ENCODE measurements at places on chromosomes 6 and 20.

GRCh38 chr20:32463642-32464400 is 105.7 kb downstream of the ASXL1 start:
- DNase-seq, result no peak

GRCh38 chr20:63224412-63225081 is 8.6 kb upstream of the YTHDF1 start:
- no peak for DNase-seq

DNA sequence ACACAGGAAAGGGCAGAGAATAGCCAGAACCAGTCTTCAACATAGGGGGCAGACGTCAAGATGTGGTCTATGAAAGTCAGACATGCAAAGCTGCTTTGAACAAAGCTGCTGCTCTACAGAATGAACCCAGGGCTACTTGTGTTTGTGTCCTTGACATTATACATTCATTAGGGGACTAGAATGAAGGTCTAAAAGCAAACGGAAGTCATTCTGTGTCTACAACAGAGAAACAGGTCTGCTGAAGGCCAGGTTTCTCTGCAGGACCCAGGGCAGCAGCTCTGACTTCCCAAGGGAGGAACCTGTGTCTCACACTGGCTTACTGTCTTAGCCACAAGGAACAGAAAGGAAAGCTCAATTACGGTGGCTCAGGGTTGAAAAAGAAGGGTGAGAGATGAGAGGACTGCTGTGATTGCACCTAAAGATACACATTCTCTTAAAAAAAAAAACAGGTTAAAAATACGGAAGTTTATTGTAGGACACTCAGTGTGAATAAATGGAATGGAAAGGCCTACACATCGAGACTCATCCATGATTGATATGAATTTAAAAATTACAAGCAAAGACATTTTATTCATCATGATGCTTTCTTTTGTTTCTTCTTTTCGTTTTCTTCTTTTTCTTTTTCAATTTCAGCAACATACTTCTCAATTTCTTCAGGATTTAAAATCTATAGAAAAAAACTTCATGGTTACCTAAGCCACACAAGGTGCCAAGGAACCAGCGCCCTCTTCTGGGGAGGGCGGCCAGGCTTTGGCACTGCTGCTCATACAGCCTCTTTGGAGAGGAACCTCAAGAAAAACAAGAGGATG is 6.7 kb downstream of the PSMA7 start:
- no peak for DNase-seq

DNA sequence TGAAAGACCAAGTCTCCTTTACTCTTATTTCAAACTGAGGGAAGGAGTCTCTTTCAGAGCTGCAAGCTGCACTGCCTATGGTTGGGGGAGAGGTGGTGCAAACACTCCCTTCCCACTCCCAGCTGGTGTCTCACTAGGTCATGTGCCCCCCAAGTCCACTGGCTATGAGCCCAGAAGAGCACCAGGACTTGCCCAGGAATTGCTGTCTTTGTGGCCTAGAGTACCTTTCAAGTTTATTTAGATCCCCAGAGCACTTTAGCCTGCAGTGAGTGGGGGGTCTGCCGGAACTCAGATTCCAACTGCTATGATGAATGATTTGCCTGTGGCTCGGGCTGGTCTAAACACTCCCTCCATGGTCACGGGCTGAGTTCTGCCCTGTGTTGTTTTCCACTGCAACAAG is 192.6 kb upstream of the CITED2 start:
- DNase-seq, result no peak

GRCh38 chr20:61082720-61083119 is 169.3 kb upstream of the CDH4 start:
- no peak for DNase-seq

DNA sequence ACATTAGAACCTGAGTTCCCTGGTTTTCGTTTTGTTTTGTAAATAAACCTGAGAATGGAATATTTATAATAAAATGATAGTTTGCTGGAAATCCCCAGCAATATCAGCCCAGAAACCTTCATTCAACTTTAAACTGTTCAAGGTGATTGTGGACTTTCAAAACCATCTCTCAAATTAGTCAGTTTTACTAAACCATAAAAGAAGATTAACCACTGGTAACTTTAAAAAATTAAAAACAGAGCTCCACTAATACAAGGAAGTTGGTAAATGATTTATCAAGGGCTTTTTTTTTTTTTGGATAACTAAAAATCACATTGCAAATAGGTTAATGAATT is 10.0 kb downstream of the MBOAT1 start:
- no peak for DNase-seq

DNA sequence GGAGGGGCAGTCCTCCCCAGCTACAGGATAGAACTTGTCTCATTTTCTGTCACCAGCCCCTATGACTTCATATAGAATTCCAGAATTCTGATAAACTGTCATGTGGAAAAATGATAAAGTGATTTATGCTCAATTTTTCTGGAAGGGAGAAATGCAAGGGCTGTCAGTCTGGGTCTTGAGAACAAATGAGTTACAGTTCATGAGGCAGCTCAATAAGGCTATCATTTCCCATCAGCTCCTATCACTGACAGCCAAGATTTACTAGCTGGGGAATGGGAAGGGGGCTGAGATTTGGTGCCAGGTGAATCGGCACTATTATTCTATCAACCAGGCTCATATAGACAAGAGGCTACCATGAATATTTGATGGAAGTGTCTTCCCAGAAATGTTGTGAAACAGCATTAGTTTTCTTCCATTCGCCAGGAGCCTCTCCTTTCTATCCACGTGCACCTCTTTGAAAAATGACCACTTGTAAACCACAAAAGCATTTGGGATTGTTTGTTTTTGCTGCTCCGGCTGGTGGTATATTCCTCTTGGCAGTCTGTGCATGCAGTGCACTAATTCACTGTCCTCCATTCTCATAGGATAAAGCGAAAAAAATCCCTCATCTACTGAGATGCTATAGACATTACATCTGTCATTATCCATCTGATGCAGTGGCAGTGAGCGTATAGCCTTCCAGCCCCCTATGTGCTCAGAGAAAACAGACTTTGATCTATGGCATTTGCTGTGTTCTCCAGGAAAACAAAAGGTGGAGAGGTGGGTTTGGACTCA is 528.7 kb upstream of the RNF217 start:
- DNase-seq, result no peak

DNA sequence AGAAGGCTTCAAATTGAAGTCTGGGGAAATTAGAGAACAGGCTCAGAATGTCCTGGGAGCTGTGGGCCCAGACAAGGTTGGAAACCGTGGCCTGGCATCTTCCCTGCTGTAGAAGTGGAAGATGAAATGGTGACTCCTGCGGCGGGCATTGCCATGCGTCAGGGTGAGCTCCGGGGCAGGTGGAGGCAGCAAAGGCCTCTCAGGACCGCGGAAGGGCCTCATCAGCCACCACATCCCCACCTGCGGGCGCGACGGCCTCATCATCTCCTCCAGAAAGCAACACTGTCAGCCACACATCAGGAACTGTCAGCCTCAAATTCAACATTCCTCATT is 161.7 kb downstream of the SYNDIG1 start:
- DNase-seq, result no peak

DNA sequence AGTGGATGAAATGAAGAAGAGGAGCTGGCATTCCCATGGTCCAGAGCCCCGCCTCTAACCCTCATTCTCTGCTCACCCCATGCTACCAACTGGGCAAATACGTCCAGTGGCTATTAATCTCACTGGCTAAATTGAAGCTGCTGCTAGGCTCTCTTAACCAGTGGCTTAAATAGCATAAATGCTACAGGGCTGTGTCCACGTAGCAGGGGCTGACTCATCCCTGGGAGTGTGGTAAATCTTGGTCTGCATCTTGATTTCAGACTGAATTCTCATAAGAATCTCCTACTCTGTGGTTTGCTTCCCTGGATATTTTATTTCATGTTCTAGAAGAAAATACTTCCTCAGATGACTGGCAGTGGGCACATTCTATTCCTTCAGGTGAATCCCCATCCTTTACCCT is 193.1 kb upstream of the ARG1 start:
- no peak for DNase-seq

DNA sequence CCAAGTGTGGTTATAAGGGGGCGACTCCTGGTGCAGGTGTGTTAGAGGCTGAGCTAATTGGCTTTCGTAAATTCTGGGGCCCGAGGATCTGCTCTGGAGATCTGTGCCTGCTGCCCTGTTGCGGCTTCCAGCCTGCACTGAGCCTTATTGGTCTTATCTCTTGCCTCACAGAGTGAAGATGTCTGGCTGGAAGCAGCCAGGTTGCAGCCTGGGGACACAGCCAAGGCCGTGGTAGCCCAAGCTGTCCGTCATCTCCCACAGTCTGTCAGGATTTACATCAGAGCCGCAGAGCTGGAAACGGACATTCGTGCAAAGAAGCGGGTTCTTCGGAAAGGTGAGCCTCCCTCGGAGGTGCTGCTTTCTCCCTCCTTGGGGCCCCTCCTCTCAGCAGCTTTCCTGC is 20.0 kb downstream of the PRPF6 start:
- DNase-seq, result no peak

GRCh38 chr20:55774628-55775027 is 230.7 kb downstream of the CBLN4 start:
- no peak for DNase-seq

DNA sequence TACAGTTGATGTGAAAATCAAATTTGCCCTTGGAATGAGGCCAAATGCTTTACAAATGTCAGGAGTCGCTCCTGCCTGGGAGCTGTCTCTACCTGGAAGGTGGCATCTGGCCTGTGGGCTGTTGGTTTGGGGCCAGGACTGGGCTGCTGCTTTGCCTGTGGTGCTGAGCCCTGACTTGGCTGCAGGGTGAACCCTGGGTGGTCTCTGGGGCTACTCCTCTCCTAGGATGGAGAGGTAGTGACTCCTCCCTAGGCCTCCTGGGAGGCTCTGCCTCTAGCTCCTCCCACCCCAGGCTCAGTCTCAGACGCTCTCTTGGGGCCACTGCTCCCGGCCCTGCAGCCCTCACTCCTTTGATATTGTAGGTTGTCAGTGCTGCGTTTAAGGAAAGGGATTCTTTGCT is 47.5 kb downstream of the EFCAB8 start:
- DNase-seq, result no peak

GRCh38 chr6:81937296-81937937 is 184.9 kb upstream of the TENT5A start:
- DNase-seq, result no peak

DNA sequence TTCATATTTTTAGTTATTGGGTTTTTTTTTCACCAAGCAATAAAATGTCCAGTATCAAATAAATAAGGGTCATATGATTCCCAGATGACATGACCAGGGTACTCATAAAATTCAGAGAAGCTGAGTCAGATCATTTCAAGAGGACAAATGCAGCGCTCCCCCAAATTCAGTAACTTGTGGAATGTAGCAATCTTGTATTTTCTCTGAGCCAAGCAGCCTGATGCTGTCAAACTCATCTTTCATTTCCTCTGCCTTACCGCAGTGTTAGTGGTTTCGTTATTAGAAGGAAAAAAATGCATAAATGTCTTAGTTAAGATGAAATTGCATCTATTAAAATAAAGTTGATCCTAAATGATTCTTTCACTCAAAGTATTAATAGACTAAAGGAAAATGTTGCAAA is 57.8 kb upstream of the EDN1 start:
- no peak for DNase-seq

- no peak for DNase-seq
These were observed 10.2 kb downstream of the UNC5CL start for GRCh38 chr6:41028561-41029412.

GRCh38 chr6:85460921-85461797 is 11.3 kb downstream of the NT5E start:
- DNase-seq, result no peak

DNA sequence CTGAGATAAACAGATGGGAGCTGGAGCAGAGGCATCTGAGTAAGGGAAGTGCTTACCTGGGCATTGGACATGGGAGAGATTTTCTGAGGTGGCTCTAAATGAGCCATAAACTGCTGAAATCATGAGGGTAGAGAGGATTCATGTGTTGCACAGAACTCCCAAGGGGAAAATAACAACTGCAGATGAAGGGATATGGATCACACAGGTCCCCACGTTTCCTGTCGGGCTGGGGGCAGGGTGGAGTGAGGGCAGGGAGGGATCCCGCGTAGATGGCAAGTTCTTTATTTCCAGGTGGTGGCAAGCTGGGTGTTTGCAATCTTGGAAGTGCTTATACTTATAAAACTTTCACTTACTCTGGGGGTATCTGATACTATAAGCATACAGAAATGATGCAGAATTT is 422.6 kb upstream of the FLRT3 start:
- no peak for DNase-seq

- no peak for DNase-seq
These were observed 97.5 kb downstream of the ARHGAP18 start for GRCh38 chr6:129612440-129612839.

- DNase-seq, result no peak
These were observed 35.1 kb downstream of the NFATC2 start for GRCh38 chr20:51507216-51508036.

- DNase-seq, result no peak
These were observed 1348.2 kb upstream of the GJE1 start for GRCh38 chr6:140784573-140784972.

DNA sequence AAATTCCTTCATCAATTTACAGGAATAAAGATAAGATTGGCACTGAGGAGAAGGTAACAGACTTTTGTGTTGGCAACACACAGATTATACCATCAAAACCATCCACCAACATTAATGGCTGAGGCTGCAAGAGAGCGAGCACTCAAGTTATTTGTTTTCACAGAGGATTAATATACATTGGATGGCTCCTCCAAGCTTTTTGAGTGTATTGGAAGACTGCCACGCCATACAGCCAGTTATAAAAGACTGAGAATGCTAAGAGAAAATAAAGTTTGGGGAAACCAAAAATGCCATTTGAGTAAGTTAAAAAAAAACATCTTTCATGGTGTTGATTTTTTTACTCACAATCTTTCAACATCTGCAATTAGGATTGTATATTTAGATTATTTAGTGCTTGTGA is 973.8 kb upstream of the SLC35B3 start:
- no peak for DNase-seq

- DNase-seq, result no peak
These were observed 3.2 kb downstream of the NHLRC1 start for GRCh38 chr6:18119236-18119635.

DNA sequence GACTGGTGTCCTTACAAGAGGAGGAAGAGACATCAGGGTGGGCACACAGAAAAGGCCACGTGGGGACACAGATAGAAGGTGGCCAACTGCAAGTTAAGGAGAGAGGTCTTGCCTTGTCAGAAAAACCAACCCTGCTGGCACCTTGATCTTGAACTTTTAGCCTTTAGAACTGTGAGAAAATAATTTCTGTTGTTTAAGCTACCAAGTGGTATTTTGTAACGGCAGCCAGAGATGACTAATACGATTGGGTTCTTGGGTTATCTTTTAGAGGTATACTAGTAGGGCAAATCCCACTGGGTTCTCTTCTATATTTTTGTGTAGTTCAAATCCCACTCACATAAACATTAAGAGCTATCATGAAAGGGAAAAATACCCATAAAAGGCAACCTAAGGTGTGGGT is 31.9 kb upstream of the ZBTB24 start:
- DNase-seq, result no peak

DNA sequence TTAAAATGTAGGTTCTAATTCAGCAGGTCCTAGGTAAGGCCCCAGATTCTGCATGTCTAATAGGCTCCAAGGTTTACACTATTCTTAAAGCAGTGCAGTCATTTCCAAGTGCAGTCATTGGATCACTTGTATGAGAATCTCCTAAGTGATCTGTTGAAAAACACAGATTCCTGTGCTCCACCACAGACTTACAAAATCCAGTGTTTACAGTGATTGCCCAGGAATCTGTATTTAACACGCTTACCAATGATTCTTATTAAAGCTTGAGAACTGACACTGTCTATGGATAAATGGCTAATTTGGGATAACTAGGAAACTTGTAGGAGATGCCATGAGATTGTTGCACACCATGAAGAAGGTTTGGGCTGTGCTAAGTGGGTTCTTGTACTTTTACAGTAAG is 104.6 kb upstream of the PLEKHG1 start:
- DNase-seq, result no peak

GRCh38 chr6:145247692-145248419 is 487.5 kb downstream of the EPM2A start:
- no peak for DNase-seq

All from activated T-cell treated with anti-CD3 and anti-CD28 coated beads for 24 hours (primary cell).